ENCODE measurements at places on chromosomes 2 and 18.

- no peak for DNase-seq
These were observed 242.1 kb upstream of the CYRIA start for GRCh38 chr2:16907645-16908282.

- no peak for DNase-seq
These were observed 41.2 kb downstream of the ETAA1 start for GRCh38 chr2:67438337-67438736.

DNA sequence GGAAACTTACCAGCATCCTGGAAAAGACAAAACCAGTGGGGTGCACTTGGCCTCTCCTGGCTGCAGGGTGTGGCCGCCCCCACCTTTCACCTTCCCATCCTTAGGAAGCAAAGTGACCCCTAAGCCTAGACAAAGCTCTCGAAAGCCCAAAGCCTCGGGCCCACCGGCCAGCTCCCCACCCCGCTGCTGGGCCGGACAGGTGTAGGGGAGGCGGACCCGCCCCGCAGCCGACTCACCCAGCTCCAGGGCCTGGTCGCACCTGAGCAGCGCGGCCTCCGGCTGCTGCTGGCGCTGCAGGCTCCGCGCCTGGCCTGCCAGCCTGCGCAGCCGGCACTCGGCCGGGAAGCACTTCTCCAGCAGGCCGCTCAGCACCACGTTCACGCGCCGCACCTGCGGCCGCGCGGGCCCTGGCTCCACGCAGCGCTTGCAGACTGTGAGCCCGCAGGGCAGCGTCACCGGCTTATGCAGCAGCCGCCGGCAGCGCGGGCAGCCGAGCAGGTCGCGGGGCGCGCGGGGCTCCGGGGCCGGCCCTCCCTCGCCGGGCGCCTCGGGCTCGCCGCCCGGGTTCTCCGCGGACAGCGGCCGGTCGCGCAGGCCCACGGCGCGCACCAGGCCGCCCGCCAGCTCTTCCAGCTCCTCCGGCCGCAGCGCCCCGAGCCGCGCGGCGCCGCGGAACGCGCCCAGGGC lies 979 bp downstream of the LONRF2 start:
- DNase-seq, result peak; percentile 7

GRCh38 chr2:161096336-161096735 lies 63.9 kb upstream of the TANK start:
- no peak for DNase-seq

DNA sequence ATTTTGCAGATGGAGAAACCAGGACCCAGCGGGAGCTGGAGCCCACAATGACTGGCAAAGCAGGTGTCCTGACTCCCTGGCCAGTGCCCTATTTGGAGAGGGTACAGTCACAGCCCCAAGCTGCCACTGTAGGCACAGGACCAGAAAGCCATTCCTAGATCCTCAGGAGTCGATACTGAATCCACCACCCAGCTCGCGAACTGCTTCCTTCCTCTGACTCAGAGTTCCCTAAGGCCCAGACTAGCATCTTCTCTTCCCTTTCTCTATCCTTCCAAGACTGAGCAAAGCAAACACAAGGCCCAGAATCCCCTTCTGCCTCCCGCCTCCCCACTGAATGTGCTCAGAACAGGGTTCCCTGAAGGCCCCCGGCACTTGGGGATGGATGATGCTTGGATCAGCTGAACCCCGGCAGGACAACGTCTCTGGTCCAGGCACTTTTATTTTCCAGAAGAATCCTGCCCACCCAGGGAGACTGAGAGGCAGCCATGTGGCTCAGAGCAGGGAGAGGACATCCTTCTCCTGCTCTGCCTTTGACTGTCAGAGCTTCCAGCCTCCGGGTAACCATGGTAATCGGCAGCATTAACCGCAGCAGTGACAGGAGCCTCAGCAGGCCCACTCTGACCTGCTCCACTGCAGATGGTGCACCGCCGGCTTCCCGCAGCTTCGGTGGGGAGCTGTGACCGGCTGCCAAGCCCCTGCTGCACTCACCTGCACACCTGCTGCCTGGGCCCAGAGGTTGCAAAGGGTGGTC lies 34.8 kb upstream of the KLHL29 start:
- DNase-seq, result peak; percentile 15

GRCh38 chr18:74856928-74857327 lies 259.3 kb downstream of the ZNF407 start:
- DNase-seq, result no peak

DNA sequence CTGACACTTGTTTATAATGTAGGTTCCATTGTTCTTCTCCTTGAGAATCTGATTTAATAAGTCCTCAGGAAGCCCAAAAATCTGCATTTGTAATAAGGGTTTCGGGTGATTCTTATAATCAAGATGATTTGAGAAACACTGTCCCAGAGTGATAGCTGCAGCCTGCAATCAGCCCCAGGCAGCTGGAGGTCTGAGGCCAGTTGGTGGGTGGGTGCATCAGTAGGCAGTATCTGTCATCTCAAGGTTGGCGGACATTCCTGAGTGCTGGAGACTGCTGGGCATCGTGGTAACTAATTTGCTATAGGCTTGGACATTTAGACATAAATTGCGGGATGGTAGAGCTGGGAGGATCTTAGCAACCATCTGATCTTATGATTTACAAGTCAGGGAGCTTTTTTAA lies 2.7 kb upstream of the IL18RAP start:
- no peak for DNase-seq

GRCh38 chr2:236761358-236761757 lies 191.7 kb downstream of the ACKR3 start:
- no peak for DNase-seq

DNA sequence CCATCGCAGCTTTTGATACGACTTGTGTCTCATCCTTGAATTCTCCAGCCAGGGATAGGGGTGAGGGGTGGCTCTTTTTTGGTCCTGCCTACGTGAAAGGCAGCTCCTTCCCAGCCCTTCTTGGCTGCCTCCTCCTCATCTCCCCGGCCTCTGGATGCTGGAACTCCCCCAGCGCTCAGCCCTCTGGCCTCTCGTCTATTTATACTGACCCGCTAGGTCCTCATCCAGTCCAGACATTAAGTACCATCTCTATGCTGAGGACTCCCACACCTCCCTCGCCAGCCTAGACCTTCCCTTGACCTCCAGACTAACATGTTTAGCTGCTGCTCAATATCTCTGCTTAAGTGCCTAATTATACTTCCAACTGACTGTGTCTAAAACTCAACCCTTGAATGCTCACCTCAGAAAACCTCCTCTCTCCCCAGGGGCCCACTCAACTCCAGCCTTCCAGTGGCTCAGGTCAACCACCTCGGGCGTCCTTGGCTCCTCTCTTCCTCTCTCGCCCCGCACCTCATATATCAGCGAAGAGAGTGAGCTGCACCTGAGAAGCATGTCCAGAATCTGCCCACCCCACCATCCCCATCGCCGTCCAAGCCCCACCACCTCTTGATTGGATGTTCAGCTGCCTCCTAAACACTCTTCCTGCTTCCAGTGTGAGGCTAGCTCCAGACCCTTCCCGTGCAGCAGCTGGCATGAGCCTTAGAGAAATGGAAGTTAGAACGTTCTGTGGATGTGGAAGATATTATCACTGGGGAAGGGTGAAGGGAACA lies 34.8 kb downstream of the TOGARAM2 start:
- DNase-seq, result no peak
